GM23248 (cell line): ENCODE measurements at places on chromosomes 3 and 15. TPM values are rescaled to one million over a fixed set of nuclear protein-coding genes. Genes with fewer than 3 reads are reported as not detected.

Gene TMOD3
- 47.2 and 47.7 TPM in 2 replicates for polyA plus RNA-seq

Gene RASGRF1
- not detected in 2 replicates for polyA plus RNA-seq

Gene HCN4
- polyA plus RNA-seq, result 0.03 TPM in 1 of 2 replicates, not detected in the other

Gene SLC12A8
- 3.4 and 3.5 TPM in 2 replicates for polyA plus RNA-seq

Gene BFSP2
- not detected in 2 replicates for polyA plus RNA-seq

Gene ARRDC4
- 14.0 and 15.5 TPM in 2 replicates for polyA plus RNA-seq

Gene UBAP1L
- polyA plus RNA-seq, result 0.38 and 0.89 TPM in 2 replicates

DNA sequence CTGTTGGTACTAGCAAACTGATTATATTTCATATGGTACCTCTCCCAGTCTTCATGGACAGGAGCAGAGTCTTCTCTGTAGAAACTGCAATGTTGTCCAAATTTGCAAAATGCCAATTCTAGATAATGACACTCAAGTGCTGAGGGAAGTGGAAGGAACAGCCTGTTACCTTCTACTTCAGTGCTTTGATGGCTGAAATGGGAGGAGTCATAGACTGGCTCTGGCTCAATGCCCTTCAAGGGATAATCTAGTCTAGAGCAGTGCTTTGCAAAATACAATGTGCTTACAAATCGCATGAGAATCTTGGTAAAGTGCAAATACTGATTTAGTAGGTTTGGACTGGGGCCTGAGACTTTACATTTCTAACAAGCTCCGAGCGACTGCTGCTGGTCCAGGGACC, 51.7 kb upstream of the ACP3 start:
- no peak for DNase-seq

DNA sequence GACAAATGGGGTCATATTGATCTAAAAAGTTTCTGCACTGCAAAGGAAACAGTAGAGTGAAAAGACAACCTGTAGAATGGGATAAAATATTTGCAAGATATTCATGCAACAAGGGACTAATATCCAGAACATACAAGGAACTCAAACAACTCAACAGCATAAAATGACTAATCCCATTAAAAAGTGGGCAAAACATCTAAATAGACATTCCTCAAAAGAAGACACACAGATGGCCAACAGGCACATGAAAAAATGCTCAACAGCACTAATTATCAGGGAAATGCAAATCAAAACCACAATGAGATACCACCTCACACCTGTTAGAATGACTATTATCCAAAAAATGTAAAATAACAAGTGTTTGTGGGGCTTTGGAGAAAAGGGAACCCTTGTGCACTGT, 8.8 kb downstream of the SLC12A8 start:
- DNase-seq, result no peak

DNA sequence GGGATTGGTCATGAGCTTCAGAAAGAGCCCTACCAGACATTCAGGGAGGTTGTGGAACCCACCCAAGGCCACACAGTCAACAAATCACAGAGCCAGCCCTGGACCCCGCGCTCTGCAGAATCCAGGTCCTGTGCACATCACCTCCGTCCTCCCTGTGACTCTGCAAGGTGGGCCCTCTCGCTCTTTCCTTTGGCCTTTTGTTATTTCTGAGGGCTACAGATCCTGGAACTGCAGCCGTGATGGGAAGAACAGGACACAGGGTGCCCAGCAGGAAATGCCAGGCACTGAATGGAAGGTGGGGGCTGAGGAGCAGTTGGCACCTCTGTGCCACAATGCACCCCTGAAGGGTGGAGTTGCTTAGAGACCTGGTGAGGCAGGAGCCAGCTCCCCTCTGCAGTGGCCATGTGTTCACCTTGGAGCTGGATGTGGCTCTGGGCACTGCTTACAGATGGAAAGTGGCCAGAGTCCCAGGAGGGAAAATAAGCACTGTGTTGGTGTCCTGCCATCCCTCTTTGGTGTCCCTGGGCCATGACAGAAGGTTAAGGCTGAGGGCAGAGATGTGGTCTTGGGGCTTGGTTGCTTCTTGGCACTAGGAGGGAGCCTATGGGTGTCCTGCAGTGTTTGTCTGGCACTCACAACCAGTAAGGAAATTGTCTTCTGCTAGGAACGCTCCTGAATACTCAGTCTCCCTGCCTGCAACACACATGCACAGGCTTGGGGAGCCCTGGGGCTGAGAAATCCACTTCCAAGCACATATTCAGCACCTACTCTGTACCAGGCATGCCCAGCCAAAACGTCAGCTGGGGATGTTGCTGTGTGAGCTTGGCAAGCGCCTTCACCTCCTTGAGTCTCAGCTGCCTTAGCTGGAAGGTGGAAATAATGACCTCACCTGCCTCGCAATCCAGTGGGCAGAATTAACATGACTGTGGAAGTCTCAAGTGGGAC, 98.0 kb upstream of the SLC6A6 start:
- DNase-seq, result no peak

- peak; percentile 86 for DNase-seq
These were observed 135.8 kb downstream of the CHSY1 start for GRCh38 chr15:101115786-101116680.

GRCh38 chr3:17931131-17931530, 188.7 kb upstream of the TBC1D5 start:
- no peak for DNase-seq

DNA sequence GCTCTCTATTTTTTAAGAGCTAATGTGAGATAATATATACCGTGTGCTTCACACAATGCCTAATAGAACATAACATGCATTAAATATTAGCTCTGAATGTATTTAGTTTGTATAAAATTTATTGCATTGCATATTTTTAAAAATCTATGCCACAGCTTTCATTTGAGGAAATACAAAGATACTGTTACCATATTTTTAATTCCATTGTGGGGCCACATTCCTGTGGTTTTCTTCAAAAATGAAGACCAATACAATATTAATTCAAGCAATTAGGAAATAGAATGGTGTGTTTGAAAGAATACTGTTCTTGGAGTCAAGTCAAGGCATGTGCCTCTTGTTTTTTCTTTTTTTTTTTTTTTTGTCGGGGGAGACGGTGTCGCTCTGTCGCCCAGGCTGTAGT, 95.4 kb upstream of the CADPS start:
- no peak for DNase-seq

DNA sequence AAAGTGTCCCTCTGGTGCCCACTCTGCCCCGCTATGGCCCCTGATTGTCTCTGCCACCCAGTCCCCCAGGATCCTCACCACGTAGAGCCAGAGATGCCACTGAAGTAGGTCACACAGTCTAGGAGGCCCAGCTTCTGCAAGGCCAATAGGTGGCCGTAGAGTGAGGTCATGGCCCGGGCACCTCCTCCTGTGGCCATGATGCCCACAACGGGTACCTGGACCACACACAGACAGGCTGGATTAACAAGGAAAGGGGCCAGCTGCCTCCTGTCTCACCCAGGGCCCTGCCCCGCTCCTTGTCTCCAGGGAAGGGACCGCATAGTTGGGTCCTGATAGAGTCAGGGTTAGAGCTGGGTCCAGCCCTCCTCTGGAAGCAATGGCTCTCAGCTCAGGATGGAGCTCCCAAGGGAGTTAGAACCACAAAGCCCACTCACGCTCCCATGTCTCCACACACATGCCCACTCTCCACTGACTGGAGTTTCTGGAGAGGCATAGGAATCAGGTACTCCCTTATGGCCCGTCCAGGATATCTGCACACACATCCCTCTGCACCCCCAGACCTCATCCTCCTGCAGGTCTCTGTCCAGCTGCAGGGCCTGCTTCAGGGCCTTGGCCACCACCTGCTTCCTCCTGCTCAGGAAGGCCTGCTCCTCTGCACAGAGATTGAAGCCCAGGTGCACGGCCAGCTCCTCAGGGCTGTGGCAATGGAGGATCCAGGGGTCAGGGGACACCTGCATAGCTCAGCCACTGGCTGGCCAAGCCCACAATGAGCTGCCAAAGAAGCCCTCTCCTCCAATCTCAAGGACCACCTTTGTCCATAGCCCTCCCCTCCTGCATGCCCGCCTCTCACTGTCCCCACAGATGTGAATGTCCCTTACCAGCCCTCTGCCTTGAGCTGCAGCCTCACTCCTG, 13.2 kb downstream of the PLA2G4D start:
- no peak for DNase-seq

DNA sequence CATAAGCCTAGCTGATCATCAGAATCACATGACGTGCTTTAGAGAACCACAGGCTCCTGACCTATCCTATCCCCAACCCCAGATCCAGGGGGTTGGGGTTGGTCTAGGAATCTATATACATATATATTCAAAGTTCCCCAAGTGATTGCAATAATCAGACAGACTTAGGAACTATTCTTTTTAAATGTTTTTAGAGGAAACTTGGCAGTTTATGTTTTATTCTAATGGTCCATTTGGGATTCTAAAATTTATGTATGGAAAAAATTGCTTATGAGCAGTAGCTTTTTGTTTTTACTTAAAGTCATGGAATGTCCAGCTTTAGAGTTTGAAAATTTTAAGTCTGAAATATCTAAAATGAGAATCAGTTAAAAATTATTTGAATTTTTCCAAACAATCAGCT, 22.1 kb downstream of the MFN1 start:
- no peak for DNase-seq

- DNase-seq, result no peak
These were observed 35.5 kb downstream of the NECTIN3 start for GRCh38 chr3:111106993-111107661.

GRCh38 chr3:142963516-142964448, at the start of gene PAQR9:
PAQR9 (minus strand) TSS chr3:142963674; CDS start chr3:142963336, 338 bp downstream.
- DNase-seq, result peak; percentile 72

DNA sequence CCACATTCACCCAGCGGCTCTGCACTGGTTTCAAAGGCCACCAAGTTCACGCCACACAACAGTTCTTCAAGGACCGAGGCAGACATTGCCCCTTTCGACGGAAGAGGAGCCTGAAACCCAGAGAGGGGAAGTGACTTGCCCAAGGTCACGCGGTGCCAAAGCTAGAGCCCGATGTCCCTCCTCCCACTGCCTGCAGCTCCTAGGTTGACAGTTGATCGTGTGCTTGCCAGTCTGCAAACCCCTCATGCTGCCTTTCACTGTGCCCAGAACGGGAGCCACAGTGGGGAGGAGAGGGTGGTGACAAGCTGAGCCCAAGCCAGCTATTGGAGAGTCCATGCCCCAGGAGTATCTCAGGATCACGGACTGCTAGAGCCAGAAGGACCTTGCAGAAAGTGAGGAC, 230.9 kb downstream of the XXYLT1 start:
- no peak for DNase-seq
